NCI-H2227 treated with DMSO at 0.1 percent for 48 hours (cell line): ENCODE measurements at places on chromosomes 7 and 10.

DNA sequence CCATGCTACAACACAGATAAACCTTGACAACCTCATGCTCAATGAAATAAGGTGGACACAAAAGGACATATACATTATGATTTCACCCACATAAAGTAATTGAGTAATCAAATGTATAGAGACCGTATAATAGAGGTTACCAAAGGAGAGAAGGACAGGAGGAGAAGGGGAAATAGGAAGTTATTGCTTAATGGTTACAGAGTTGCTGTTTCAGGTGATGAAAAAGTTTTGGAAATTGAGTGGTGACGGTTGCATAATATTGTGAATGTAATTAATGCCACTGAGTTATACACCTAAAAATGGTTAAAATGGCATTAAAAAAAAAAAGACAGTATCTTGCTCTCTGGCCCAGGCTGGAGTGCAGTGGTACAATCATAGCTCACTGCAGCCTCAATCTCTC is 1.5 kb upstream of the OGDH start:
- DNase-seq, result no peak

DNA sequence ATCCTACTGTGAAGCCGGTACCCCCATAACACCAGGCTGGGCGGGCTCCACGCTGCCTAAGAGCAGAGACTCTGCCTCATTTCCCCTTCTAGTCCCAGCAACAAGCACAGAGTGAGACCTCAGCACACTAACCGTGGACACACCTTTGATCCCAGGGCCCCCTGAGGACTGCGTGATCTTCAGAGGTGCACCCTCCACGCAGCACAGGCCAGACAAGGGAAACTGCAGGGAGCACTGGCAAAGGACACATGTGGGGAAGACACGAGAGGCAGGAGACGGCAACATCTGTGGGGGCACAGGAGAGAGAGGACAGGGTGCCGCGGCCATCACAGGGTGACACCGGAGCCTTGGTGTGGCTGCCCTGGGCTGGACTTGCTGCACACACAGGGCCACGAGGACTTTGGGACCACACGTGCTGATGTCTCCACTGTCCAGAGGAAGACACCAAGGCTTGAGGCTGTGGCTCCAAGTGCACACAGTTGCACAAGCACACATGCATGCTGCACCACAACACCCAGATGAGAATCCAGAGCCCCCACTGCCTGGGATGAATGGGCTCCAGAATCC is 128.8 kb downstream of the PTPRN2 start:
- DNase-seq, result no peak

DNA sequence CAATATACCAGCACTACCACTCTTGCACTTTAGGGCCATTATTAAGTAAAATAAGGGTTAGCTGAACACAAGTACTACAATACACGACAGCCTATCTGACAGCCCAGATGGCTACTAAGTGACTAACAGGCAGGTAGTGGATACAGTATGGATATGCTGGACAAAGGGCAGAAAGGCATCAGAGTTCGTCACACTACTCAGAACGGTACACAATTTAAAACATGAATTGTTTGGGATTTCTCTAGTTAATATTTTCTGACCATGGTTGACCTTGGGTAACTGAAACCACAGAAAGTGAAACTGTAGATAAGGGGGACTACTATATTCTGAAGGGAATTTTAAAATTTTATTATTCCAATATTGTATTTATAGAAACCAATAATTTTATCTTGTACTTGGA is 101.3 kb upstream of the SKAP2 start:
- DNase-seq, result no peak

GRCh38 chr10:78981970-78982281 is 86.8 kb upstream of the ZMIZ1 start:
- no peak for DNase-seq

DNA sequence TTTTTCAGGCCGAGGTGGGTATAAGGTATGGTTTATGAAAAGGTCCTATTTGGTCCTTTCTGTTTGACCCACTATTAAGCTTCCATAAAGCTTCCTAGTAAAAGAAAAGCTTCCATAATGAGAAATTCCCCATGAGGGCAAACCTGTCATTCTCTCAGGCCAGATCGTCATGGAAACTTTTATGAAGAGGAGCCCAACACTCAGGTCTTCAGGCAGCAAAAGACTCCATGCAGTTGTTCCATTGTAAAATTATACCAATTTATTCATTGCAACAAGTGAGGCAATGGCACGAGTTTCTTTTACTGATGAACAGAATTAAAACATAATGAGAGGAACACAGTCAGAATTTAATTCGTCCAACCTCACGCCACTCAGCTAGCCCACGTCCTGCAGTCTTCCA is 188.6 kb downstream of the MTERF1 start:
- no peak for DNase-seq

DNA sequence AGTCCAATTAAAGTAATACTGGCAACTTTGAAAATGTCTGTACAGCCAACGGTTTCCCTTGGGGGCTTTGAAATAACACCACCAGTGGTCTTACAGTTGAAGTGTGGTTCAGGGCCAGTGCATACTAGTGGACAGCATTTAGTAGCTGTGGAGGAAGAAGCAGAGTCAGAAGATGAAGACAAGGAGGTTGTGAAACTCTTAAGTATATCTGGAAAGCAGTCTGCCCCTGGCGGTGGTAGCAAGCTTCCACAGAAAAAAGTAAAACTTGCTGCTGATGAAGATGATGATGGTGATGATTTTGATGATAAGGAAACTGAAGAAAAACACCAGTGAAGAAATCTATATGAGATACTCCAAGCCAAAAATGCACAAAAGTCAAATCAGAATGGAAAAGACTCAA is 72.2 kb downstream of the ZNF783 start:
- DNase-seq, result no peak

- DNase-seq, result no peak
Observed at GRCh38 chr7:6556196-6556595, 4.9 kb upstream of the GRID2IP start.

- no peak for DNase-seq
Observed at GRCh38 chr7:2787251-2787951, 56.7 kb downstream of the GNA12 start.

- no peak for DNase-seq
Observed at GRCh38 chr7:141788296-141788695, 1.7 kb upstream of the TAS2R5 start.

DNA sequence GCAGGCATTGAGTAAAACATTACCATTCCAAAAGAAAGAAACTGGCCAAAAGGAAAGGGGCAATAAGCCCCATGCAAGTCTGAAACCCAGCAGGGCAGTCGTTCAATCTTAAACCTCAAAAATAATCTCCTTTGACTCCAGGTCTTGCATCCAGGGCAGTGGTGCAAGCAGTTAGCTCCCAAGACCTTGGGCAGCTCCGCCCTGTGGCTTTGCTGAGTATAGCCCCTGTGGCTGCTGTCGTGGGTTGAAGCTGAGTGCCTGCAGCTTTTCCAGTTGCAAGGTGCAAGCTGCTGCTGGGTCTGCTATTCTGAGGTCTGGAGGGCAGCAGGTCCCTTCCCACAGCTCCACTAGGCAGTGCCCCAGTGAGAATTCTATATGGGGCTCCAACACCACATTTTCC is 580.1 kb upstream of the AUTS2 start:
- DNase-seq, result no peak

- DNase-seq, result no peak
Observed at GRCh38 chr7:138223402-138223879, 147.2 kb downstream of the AKR1D1 start.

DNA sequence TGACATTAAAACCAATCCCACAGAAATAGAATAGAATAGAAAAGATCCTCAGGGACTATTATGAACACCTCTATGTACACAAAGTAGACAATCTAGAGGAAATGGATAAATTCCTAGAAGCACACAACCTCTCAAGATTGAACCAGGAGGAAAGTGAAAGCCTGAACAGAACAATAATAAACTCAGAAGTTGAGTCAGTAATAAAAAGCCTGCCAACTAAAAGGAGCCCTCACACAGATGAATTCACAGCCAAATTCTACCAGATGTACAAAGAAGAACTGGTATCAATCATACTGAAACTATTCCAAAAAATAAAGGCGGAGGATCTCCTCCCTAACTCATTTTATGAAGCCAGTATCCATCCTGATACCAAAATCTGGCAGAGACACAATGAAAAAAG is 220.3 kb upstream of the HPS1 start:
- no peak for DNase-seq

DNA sequence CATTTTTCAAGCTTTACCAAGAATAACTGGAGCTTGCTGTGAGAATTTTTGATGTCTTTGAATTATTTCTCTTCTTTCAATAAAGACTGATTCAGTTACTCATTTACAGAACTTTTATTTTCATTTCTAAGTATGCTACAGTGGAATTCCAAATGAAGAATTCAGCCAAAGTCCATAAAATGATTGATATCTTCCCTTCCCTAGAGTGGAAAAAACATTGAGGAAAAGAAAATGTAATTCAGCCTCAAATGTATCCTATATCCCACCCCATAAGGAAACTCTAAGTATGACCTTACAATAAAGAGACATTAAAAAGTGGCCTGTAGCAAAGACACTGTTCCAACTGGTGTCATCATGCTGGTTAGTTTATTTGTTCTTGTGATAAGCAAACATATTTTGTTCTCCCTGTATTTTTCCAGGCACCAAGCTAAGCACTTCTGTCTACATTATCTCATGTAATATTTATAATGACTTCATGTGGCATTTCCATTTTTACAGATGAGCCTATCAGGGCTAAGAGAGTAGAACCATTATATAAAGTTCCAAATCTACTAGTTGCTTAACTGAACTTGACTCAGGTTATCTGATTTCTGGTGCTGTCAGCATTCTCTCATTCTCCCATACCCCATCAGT is 450.4 kb downstream of the NEBL start:
- DNase-seq, result no peak

- no peak for DNase-seq
Observed at GRCh38 chr10:121369616-121370015, 228.6 kb downstream of the FGFR2 start.

DNA sequence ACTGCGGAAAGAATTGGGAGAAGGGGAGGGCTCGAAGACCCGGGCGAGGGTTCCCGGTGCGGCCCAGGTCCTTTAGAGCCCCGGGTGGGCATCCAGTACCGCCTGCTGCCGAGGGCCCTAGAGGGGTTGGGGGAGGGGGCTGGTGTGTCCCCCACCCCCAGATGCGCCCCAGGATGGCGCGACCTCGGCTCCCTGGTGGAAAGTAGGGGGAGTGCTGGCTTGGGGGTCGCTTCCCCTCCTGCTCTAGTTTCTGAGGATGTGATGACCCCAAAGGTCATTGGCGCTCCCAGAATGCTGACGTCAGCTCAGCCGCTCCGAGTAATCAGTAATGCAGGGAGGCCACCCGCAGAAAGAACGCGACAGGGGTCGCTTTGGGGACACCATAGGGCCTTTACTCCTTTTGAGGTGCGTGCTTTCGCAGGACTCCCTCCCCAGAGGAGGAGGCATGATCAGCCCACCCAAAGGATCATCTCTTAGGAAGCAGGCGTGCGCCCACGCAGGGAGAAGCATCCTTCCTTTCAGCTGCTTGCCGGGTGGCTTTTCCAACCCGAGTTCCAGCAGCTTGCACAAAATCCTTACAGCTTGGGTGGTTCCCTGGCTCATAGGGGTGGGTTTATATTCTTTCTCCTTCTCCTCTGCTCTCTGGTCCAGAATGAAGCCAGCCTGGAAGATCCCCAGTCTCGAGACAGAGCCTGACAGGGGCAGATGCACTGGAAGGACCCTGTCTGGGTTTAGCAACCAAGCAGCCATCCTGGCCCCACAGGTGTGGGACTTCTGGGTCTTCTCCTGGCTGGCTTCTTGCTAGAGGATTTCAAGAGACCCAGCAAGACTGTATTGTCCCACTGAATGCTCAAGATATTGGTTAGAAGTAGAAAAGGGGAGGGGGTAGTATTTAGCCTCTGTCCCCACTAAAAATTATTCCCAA is 1.3 kb upstream of the PRKAG2 start:
- no peak for DNase-seq

DNA sequence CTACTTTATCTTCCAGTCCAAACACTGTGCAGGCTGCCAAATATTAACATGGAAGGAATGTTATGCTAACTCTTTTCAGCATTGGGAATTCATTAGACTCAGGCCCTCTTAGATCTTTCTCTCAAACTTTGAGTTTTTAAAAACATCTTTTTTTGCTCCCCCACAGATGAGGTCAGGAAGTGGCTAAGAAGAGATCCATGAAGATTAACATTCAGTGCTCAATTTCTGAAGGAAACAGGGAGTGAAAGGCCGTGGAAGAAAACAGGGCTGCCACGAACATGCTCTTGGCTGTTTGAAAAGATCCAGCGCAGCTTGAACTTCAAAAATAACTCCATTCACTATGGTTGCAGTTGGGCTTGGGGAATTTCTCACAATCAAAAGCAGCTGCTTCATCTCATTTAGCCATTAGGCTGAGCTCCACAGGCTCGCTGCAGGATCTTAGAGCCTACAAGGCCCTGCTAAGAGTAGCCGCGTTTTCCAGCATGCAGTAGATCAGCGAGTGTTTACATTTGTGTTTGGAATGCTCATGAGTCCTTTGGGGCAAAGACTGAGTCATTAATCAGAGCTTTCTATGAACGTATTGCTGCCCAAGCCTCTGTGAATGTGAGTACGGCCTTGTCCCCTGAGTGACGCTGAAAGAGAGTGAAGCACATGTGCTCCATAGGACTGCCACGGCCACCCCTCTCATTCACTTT is 41.2 kb upstream of the TNS3 start:
- no peak for DNase-seq

GRCh38 chr7:80945976-80946375 is 27.1 kb upstream of the SEMA3C start:
- no peak for DNase-seq
